ENCODE measurements at places on chromosomes 5 and 9.

DNA sequence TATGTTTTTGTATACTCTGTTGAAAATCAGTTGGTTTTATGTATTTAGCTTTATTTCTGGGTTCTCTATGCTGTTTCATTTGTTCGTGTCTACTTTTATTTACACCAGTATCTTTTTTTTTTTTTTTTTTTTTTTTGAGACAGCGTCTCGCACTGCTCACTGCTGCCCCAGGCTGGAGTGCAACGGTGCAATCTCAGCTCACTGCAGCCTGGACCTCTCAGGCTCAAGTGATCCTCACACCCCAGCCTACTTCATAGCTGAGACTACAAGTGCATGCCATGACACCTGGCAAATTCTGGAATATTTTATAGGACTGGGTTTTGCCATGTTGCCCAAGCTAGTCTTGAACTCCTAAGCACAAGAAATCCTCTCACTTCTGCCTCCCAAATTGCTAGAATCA is 869.4 kb upstream of the CDH6 start:
- no peak for DNase-seq

DNA sequence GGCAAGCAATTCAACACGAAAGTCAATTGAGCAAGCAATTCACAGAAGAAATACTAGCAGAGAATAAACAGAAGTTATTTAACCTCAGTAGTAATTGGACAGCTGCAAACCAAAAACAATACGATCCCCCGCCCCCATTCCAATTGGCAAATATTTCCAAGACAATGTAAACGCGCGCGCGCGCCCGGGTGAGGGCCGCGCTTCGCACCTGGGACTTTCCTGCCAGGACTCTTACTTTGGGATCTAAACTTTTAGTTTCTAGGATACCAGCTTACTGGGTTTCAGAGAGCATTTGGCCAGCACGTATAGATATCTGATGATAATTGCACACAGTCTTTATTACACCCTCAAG is 8.6 kb downstream of the RUFY1 start:
- peak; percentile 35 for DNase-seq

DNA sequence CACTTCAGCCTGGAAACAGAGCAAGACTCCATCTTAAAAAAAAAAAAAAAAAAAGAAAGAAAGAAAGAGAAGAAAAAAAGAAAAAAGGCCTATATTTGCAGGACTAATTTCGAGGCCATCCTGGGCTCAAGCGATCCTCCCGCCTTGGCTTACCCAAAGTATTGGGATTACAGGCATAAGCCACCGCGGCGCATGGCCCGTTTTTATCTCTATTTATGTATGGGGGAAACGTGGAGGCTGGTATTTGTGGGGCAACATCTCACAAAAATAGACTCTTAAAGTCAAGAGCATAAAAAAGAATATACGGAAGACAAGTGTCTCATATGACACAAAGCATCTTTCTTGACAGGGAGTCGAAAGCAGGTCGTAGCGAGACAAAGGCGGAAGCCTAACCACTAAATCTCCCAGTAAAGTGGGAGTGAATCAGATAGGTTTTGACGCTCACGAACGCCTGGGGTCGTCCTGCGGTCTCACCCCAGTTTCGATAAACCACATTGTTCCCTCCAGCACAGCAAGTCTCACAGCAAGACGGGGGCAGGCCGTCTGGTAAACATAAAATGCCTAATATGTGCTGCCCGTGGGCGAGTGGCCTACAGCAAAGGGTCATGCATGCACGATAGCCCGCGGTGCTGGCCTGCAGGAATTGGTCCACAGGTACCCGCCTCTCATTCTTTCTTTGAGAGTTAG is 1.8 kb upstream of the TRIM41 start:
- DNase-seq, result no peak

DNA sequence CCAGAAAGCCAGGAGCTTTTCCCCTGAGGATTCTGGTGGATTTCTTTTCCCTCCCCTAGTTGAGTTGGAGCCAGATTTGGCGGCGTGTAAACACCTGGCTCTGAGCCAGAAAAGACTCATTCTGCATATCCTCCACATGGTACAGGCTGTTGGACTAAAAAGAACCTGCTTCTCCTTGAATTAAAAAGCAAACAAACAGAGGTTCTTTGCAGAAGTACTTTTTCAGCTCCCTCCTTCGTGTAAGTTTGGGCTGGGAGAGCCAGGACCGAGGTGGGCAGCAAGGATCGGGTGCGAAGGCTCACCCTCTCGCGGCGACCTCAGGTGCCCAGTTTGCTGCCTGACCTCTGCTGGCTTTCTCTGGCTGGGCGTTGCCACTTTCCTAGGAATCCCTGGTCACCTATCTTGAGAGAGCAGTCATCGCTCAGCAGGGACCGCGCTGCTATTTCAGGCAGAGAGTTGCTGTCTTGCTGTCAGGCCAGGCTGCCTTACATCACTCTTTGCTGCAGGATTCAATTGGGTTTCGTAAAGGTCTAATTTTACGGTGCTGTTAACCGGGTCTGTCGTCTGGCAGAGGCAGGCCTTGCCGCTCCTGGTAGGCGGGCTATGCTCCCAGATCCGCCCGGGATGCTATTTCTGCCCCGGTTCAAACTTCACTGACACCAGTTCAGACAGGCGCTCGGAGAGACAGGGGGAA is 3.2 kb downstream of the PAPPA start:
- DNase-seq, result no peak

GRCh38 chr5:62938927-62939326 is 360.3 kb downstream of the LRRC70 start:
- no peak for DNase-seq

DNA sequence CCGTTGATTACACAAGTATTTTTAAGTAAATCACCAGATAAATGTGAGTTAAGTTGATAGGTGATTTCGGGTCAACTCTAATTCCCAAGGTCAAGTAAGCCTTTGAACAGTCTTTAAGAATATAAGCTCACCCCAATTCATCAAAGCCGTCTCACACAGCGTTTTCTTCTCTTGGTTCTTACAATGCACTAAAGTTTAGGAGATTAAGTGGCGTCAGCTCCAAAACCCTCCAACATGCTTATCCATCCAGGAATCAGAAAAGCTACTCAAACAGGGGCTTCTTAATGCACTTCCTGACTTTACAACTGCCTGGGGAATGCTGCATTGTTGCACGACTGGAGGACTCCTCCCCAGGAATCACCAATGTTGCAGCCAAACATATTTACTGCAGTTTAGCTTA is 206.2 kb upstream of the EFNA5 start:
- no peak for DNase-seq

- DNase-seq, result no peak
These were observed 137.3 kb upstream of the ACO1 start for GRCh38 chr9:32247168-32247567.

DNA sequence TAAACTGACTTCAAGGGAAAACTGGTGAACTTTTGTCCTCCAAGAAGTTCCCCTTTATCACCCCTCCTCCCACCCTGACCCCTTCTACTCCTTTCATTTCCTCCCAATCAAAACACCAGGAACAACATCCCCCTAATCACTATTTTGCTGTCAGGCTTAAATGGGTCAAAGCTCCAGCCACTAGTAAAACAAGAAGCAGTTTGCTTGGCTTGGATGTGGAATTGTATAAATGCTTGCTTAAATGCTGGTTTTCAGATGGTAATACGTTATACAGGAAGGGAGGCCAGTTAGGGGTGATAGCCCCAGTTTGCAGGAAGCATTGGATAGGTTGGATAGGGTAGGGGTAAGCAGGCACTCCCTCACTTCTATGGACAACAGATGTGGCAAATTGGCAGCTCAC is 473.6 kb downstream of the AGTPBP1 start:
- DNase-seq, result no peak

DNA sequence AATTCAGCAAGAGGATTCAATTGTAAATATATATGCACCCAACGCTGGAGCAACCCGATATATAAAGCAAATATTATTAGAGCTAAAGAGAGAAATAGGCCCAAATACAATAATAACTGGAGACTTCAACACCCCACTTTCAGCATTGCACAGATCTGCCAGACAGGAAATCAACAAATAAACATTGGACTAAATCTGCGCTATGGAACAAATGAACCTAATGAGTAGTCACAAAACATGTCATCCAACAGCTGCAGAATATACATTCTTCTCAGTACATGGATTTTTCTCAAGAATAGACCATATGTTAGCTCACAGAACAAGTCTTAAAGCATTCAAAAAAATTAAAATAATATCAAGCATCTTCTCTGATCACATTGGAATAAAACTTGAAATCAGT is 86.1 kb upstream of the SLC1A1 start:
- no peak for DNase-seq

Data from HuH-7.5 (cell line).